ENCODE measurements at places on chromosomes 5 and 9.
A peak's percentile ranks its signal among the peaks of the same experiment; 100 is the strongest.

- no peak for DNase-seq
Measured at GRCh38 chr5:158435161-158435616, 576.2 kb upstream of the CLINT1 start.

GRCh38 chr9:38423273-38423972, 831 bp downstream of the IGFBPL1 start:
- DNase-seq, result no peak

- DNase-seq, result no peak
Measured at GRCh38 chr5:129689045-129689444, 58.8 kb upstream of the MINAR2 start.

GRCh38 chr5:149450199-149450598, 71.1 kb upstream of the IL17B start:
- DNase-seq, result no peak

DNA sequence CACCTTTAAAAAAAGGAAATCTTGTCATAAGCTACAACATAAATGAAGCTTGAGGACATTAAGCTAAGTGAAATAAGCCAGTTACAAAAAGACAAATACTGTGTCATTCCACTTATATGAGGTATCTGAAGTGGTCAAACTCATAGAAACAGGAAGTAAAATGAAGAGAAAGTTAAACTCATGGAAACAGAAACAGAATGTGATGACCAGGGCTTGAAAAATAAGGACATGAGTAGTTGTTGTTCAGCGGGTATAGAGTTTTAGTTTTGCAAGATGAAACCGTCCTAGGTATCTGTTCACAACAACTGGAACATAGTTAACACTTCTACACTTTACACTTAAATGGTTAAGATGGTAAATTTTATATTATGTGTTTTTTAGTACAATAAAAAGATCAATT, 47.8 kb upstream of the SLC1A3 start:
- no peak for DNase-seq

- DNase-seq, result no peak
Measured at GRCh38 chr5:144390133-144390532, 219.5 kb downstream of the KCTD16 start.

DNA sequence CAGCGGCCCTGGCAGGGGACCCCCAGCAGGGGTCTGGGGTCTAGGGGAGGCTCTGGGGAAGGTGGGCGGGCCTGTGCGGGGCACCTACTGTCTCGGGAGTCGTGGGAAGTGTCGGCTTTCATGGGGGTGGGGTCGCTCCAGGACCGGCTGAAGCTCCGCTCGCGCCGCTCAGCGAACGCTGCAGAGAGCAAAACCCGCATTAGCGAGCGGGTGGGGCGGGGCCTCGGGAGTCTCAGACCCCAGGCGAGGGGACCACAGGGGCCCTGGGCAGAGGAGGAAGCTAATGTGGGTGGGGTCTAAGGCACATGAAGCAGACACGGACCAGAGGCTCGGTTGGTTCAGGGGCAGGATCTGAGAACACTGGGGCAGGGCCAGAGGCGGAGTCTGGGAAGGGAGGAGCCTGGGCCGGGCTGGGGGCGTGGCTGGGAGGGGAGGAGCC, 5.5 kb downstream of the NSMF start:
- no peak for DNase-seq

GRCh38 chr9:19223724-19224123, 6.8 kb upstream of the DENND4C start:
- no peak for DNase-seq

GRCh38 chr9:35845824-35846771, 17.1 kb downstream of the TMEM8B start:
- DNase-seq, result no peak

DNA sequence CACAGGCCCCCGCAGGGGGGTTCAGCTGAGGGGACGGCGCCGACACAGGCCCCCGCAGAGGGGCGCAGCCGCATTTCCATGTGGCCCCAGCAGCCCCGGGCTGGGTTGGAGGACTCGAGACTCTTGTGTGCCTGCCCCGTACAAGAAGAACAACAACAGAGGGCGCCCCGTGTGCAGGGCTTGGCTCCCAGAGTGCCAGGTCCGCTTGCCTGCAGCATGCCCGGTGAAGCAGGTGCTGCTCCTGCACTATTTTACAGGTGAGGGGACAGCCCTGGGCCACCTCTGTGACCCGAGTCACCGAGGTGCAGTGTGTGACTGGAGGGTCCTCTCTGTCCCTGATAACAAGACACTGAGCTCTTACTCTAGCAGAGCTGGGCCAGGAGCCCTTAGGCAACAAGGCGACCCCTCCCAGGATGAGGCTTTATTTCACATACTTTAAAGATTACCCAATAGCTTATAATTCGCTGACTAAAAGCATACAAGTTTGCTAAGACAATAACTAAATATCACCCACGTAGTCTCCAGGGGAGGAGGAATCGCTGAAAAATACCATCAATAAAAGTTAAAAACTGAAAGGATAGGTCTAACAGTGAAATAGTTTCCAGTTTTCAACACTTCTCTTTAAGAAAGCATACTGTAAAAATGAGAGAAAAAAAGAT, 41.7 kb upstream of the SLC9A3 start:
- DNase-seq, result no peak

DNA sequence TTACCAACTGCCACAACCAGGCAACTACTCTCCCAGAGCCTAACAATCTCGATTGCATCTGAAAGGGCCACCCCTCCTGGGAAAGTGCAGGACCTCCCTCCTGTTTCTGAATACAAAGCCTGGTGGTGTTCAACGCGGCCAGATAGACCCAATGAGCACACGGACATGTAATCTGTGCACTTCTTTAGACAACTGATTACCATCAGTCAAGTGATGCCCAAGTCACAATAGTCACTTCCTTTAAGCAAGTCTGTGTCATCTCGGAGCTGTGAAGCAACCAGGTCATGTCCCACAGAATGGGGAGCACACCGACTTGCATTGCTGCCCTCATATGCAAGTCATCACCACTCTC, 739 bp downstream of the C9orf72 start:
- DNase-seq, result peak; percentile 14

DNA sequence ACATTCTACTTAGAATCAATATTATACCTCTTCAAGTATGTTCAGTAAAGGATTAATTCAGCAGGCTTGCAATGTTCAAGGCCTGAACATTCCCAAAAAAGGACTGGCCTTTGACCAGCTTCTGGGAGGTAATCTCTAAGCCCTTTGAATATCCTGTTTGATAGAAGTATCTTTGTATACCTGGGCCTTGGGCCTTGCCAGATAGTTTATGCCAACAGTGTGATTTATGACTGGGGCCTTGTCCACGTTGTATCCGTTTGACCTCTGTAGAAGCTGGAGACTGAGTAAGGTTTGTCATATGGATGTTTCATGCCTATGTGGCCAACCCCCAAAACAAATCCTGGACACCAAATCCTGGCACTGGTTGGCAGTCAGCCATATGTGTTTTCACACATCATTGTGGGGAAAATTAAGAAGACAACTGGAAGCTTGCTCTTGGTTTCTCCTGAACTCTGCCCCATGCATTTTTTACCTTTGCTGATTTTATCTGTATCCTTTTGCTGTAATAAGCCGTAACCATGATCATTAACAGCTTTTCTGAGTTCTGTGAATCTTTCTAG, 92.1 kb downstream of the RMI1 start:
- no peak for DNase-seq

- no peak for DNase-seq
Measured at GRCh38 chr5:82255844-82256243, 22.3 kb downstream of the RPS23 start.

- no peak for DNase-seq
Measured at GRCh38 chr9:18864516-18864915, 168.5 kb downstream of the SAXO1 start.

GRCh38 chr5:175712681-175713085, 54.8 kb downstream of the HRH2 start:
- no peak for DNase-seq

DNA sequence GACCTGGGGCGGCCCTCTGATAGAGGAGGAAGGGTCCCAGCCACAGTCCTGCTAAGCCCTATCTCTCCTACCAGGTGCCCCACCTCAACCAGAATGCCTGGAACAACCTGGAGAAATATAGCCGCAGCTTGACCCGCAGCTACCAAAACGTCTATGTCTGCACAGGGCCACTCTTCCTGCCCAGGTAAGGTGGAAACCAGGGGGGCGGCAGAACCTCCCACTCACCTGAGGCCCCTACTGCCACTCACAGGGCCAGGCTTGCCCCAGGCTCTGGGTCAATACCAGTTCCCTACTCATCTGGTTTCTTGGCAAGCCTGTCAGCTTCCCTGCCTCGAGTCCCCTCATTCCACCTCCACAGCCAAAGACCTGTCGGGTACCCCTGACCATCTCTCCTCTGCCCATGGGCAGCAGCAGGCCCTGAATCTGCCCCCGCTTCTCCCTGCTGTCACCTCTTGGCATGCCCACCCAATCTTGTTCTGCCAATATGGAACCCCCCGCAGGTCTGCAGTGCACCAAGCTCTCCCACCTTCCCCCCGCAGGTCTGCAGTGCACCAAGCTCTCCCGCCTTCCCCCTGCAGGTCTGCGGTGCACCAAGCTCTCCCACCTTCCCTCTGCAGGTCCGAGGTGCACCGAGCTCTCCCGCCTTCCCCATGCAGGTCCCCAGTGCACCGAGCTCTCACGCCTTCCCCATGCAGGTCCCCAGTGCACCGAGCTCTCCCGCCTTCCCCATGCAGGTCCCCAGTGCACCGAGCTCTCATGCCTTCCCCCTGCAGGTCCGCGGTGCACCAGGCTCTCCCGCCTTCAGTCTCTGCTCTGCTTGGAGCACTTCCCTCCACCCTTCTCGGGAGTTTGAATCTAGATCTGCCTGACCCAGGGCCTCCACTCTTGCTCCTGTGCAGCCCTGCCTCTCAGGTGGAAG, 2.6 kb downstream of the ENDOG start:
- DNase-seq, result no peak

DNA sequence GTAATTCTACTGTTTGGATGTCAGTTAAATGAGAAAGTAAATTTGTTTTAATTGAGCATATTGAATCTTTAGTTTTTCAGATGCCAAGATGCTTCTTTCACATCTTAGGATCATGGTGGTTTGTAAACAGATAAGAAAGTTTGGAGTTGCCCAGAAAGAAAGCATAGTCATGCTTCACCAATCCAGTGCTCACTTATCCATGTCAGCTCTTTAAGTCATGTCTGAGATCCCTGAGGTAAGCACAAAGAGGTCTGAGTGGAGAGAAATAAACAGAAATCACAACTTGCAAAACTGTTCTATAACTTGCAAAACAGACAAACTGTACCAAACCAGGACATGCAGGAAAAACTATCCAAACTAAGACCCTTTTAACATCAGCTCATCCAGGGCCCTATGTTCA, 87.7 kb downstream of the OSTF1 start:
- DNase-seq, result no peak

- DNase-seq, result no peak
Measured at GRCh38 chr5:132250547-132250946, 6.9 kb upstream of the PDLIM4 start.

- DNase-seq, result no peak
Measured at GRCh38 chr5:55724281-55724680, 12.2 kb upstream of the SLC38A9 start.

- DNase-seq, result no peak
Measured at GRCh38 chr5:157269165-157269671, 3.3 kb downstream of the CYFIP2 start.

DNA sequence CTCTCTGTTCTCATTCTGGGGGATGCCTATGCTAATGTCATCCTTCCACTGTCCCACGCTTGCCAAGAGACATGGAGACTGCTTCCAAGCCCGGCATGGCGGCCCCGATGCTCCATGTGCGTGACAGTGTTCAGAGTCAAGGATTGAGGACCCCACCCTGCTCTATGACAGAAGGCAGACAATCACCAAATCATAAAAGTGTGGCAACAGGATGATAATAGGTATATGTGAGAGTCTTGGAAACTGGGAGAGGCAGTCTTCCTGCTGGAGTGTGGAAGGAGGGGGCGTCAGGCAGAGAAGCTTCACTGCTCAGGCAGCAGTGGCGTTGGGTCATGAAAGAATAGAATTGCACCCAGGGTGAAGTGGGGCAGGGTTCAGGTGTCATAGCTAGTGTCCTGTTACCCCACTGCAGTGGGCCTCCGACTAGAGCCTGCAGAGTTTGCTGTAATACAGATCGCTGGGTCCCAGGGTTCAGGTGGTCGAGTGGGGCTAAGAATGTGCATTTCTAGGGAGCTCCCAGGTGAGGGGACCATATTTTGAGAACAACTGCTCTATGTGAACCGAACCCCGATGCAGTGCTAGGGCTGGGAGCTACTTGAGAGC, 12.5 kb upstream of the GADD45G start:
- DNase-seq, result no peak

- no peak for DNase-seq
Measured at GRCh38 chr5:157571357-157571827, 4.2 kb downstream of the ADAM19 start.

DNA sequence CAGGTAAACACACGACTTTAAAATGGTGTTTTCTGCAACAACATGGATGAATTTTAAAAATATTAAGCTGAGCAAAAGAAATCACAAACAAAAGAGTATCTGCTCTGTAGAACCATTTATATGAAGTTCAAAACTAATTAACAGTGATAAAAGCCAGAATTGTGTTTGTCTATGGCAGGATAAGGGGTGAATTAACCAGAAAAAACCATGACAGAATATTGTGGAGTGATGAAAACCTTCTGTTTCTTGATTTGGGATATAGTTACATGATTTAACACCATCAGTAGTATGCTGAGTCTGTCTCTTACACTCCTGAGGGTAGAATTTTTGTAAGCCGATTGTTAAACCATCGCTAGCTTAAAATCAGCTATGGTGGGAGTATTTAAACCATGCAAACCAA, 101.7 kb upstream of the ZNF366 start:
- no peak for DNase-seq

GRCh38 chr5:75335952-75336614, 937 bp upstream of the HMGCR start:
- no peak for DNase-seq

DNA sequence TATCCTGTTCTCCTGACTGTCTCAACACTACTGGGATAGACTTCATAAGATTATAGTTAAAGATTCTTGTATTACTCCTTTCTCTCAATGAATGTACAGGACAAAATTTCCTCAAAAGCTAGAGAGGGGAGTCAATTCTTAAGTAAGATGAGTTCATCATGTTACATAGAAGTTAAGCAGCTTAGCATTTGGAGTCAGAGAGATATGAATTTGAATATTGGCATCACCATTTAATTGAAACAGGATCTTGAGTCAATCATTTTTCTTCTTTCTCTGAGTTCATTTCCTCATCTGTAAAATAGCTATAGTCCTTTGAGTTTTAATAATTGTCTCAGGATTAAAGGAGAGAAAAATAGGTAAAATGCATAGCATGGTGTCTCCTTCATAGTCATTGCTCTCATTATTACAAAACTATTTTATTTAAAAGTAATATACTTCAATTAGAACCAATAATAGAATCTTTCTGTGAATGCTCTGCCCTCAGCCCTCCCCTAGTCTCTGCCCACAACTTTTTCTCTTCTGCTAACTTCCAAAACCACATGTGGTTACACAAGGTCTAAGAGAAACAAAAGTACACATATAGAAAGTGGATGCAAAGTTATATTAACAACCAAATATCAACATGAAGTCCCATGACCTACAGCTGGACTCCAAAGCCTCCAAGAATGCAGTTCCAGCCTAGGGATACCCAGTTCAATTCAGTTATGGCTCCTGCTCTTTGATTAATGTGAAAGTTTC, 265.6 kb downstream of the TLE1 start:
- DNase-seq, result no peak

Data from stimulated activated CD8-positive, alpha-beta memory T cell treated with anti-CD3 and anti-CD28 coated beads, Interleukin-2, amount 100 ng/mL, for 1 hour (primary cell).